ENCODE measurements at places on chromosomes 7 and 10. TPM values are rescaled to one million over a fixed set of nuclear protein-coding genes. Genes with fewer than 3 reads are reported as not detected.

Gene NUTM2B
- 2.4 TPM for total RNA-seq

Gene PRKCQ
- 87.3 TPM for total RNA-seq

Gene RNF133
- not detected for total RNA-seq

- H3K4me3 ChIP-seq: no peak overlapping the region
- H3K36me3 ChIP-seq: no peaks in the 10 kb centered on the region
- no peak for DNase-seq
- H3K4me1 ChIP-seq: no peaks in the 10 kb centered on the region
Observed at GRCh38 chr10:82953331-82953730, 1078.3 kb downstream of the NRG3 start.

- H3K27me3 ChIP-seq: no peaks in the 10 kb centered on the region
- no peak for DNase-seq
- H3K27ac ChIP-seq: no peak overlapping the region
- no peaks in the 10 kb centered on the region for H3K36me3 ChIP-seq
- H3K4me1 ChIP-seq: no peaks in the 10 kb centered on the region
- no peak overlapping the region for H3K4me3 ChIP-seq
Observed at GRCh38 chr7:86814661-86815379, 171.1 kb downstream of the GRM3 start.

GRCh38 chr10:69721690-69722310 lies 79.9 kb upstream of the COL13A1 start:
- no peak overlapping the region for H3K4me3 ChIP-seq
- H3K27me3 ChIP-seq: no peaks in the 10 kb centered on the region
- H3K36me3 ChIP-seq: no peaks in the 10 kb centered on the region
- H3K27ac ChIP-seq: no peak overlapping the region

GRCh38 chr10:1110674-1111119 lies 54.5 kb downstream of the WDR37 start:
- peaks cover 15% of the 10 kb centered on the region for H3K4me1 ChIP-seq
- H3K4me3 ChIP-seq: peak overlapping the region; percentile 67
- peaks cover 59% of the 10 kb centered on the region for H3K36me3 ChIP-seq
- DNase-seq: no peak
- no peaks in the 10 kb centered on the region for H3K27me3 ChIP-seq

- no peak overlapping the region for H3K4me3 ChIP-seq
- H3K27ac ChIP-seq: no peak overlapping the region
- H3K36me3 ChIP-seq: peaks cover 14% of the 10 kb centered on the region
- no peak for DNase-seq
Observed at GRCh38 chr10:70827086-70827757, 11.5 kb downstream of the SGPL1 start.
